ENCODE measurements at places on chromosomes 3 and 15. TPM values are rescaled to one million over a fixed set of nuclear protein-coding genes. Genes with fewer than 3 reads are reported as not detected.

ZDHHC23 gene
- total RNA-seq = 1.1 TPM

CACNA1D gene
- total RNA-seq = 0.29 TPM

GRCh38 chr3:114942773-114943172, 204.3 kb downstream of the ZBTB20 start:
- no peaks in the 10 kb centered on the region for H3K4me1 ChIP-seq
- H3K36me3 ChIP-seq = no peaks in the 10 kb centered on the region
- DNase-seq = no peak
- H3K27ac ChIP-seq = no peak overlapping the region
- no peaks in the 10 kb centered on the region for H3K27me3 ChIP-seq

DNA sequence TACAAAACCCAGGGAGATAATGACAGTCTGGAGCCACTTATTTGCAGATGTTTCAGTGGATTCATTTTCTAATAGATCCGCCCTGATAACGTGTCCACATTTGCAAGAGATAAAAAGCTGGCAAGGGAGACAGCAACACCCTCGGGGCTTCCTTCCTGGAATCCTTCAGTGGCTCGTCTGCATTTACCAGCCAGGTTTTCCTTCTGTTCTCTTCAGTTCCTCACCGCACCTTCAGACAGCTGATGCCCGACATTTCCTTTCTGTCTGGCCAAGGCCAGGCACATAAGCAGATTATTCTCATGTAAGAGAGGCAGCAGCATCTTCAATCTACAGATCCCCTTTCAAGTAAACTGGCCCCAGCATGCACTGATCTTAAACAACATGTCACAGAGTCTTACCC, 56.2 kb upstream of the SPATA12 start:
- H3K27me3 ChIP-seq = no peaks in the 10 kb centered on the region
- peaks cover 27% of the 10 kb centered on the region for H3K4me1 ChIP-seq
- H3K36me3 ChIP-seq = no peaks in the 10 kb centered on the region
- DNase-seq = no peak
- H3K27ac ChIP-seq = no peak overlapping the region

DNA sequence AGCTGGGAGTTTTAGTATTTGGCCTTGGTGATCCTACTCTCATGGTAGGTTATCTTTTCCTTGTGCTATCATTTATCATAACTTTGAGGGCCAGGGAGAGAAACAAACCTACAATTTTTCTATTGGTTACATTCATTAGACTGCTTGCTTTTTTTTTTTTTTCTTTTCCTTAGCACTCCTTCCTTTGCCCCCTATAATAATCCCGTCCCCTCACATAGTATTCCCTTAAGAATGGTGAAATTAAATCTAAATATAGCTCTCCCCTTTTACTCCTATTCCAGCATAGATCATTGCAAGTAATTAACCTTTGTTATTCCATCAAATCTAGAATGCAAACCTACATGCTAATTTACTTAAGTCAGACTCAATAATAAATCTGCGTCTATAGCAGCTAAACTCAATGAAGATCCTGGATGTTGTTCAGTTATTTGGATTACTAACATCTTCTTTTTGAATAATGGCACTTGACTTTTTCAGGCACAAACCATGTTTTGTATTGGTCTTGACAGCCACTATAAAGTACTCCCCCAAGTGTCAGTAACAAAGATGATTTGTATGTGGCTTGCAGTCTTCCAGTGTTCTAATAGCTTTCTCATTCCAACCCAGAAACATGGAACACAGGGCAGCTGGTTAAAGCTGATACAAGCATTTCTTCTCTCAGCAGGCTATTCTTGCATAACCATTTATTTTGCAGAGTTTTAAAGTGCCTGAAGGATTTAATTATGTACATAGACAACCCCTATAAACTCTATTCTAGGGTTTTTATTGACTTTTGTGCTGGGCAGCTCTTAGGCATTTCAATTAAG, 420.6 kb downstream of the MECOM start:
- H3K36me3 ChIP-seq = no peaks in the 10 kb centered on the region
- H3K4me1 ChIP-seq = peaks cover 25% of the 10 kb centered on the region
- no peaks in the 10 kb centered on the region for H3K27me3 ChIP-seq
- H3K4me3 ChIP-seq = peak overlapping the region; percentile 79
